RWPE2 (cell line): ENCODE measurements at places on chromosomes 1 and 21.

DNA sequence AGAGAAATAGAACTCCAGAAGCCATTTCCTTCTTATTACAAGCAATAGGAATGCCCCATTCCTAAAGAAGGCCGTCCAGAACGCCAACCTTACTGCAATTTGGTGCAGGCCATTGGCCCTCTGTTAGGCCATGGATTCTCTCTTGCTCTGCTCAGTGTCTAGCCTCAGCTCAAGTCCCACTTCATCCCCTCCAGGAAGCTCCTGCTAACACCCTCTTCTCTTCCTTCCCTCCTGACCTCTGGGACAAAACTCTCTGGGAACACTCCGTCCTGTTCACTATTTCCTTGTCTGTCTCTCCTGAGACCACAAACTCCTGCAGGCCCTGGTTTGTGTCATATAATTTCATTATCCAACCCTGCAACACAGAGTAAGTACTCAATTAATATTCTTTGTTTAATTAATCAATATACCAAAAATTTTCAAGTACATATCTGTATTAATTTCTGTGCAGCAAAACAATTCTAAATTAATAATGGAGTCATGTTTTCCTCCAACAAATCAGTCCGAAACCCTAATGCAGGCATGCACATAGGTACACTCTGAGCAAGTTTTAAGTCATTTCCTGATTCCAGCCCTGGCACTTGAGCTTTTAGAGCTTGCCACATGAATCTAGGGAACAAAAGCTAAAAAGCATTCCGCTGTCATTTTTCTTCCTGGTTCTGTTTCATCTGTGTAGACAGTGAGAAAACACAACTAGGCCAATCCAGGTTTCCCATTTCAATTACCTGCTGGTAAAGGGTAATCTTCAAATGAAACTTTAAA lies 245.3 kb downstream of the SETD4 start:
- DNase-seq, result no peak

DNA sequence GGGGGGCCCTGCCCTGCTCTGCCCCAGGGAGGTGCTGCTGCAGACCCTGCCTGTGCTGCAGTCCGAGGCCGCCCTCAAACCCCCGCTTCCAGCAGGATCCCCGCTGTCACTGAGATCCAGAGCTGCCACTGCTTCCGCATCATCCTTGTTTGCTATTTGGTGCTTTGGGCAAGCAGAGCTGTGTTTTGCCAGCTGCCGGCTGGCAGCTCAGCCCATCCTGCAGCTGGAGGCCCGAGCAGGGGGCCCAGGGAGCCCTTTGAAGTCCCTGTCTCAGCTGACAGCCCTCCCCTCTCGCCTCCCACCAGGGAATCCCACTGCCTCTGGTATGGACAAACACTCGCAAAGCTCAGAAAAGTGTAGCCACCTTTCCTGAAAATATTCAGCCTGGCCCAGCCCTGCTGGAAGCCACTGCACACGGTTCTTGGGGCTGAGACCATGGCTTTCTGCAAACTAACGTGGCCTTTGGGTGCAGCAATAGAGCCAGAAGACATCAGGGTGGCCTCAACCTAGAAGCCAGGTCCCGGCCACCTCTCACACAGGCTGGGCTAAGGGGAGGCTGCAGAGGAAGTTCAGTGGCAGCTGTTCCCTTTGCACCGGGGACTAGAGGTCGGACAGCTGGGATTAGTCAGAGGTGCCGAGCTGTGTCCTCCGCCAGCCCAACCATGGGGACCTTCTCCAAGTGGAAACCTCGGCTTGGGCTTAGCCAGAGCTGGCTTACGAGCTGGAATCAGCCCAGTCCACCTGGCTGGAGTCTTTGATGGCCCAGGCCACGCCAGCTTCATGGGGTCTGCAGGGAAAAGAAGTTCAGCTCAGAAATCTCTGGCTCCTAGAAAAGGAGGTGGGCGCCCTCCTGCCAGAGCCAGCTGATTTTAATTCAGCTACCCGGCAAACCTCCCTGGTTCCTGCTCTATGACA lies 107.1 kb downstream of the SPSB1 start:
- no peak for DNase-seq

- no peak for DNase-seq
Observed at GRCh38 chr1:109493227-109493626, 667 bp upstream of the CYB561D1 start.

GRCh38 chr1:15476927-15477326 lies 1.0 kb downstream of the CELA2B start:
- no peak for DNase-seq

DNA sequence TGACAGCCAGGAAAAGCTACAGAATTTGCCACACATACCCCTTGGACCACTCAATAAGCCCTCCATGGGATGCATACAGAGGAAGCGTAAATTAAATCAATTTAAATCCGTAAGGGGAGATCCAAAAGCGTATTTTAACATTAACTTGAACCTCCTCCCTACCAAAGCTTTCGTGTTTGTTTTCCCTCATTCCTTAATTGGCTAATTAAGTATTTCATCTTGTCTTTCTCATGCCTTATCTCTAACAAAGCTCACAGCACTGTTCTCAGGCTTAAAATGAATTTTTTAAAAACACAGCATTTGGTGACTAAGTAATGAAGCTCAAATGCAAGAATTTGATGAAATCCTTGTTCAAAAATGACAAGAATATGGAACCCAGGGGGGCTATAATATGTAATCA lies 3.1 kb downstream of the PTPN14 start:
- DNase-seq, result no peak

- no peak for DNase-seq
Observed at GRCh38 chr1:91718877-91719276, 167.1 kb downstream of the TGFBR3 start.

GRCh38 chr1:28196330-28196729 lies 19.8 kb upstream of the PTAFR start:
- no peak for DNase-seq

- DNase-seq, result no peak
Observed at GRCh38 chr1:72023063-72023930, 259.0 kb downstream of the NEGR1 start.

- DNase-seq, result no peak
Observed at GRCh38 chr1:151035167-151035566, 1.2 kb upstream of the BNIPL start.

GRCh38 chr1:12618661-12618964 lies 603 bp upstream of the DHRS3 start:
- DNase-seq, result no peak

DNA sequence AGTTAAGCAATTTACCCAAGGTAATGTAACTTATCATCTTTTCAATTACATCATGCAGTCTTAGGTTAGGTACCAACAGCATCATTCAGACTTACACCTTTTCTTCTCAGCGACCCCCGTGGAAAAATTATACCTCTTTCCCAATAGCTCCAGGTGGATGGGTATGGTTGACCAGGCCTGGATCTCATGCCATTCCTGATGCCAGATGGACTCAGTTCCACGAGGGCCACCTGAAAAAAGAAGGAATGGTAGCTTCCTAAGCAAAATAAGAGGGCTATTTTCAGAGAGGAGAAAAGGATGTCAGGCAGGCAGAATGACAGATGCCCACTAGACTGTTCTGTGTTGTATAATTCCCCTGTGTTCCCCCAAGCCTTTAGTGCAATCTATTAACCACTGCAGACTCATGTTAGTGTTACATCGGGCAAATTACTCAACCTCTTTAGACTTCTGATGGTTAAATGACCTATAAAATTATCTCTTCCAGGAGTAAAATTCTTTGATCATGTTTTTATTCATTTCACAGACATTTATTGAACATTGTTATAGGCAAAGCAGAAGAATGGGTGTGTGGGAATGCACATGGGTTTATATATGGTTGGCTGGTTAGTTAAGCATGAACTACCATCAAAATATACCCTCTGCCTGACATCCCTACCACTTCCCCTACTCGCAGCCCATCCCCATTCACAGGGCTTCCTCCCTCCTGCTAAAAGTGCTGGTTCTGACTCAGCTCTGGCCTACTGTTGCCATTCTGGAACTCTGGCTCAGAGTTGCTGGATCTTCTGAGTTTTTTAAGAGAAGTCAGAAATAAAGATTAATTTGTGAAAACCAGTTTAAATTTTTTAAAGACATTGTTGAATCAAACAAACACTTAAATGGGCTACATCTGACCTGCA lies 10.6 kb upstream of the MYSM1 start:
- DNase-seq, result no peak

DNA sequence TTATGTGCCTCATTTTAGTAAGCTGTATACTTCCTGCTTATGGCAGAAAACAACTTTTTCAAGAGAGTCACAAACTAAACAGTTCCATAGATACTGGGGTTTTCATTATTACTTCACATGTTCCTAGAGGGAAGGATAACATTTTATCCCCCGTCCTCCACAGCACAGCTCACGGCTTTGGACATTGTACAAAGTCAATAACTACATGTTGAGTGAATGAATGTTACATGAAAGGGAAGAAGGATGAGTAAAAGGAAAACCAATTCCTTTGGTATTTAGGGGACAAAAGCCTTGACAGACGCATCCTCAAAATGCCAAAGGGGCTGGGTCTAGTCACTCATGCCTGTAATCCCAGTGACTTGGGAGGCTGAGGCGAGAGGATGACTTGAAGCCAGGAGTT lies 14.8 kb downstream of the PI4KB start:
- DNase-seq, result no peak

DNA sequence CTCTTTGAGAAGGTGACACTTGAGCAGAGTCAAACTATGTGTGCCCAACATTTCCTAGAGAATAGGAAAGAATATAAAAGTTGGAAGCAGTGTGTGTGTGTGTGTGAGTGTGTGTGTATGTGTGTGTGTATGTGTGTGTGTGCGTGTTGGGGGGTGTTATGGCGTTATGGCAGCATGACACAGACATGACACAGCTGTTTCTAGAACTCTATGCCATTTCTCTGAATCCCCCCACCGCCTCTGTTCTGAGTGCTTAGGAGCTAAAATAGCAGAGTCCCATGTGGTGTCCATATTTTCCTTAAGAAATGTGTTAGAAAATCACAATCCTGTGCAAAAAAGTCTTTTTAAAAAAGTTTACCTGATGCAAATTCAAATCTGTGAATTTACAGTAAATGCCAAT lies 556.1 kb downstream of the RWDD3 start:
- DNase-seq, result no peak

DNA sequence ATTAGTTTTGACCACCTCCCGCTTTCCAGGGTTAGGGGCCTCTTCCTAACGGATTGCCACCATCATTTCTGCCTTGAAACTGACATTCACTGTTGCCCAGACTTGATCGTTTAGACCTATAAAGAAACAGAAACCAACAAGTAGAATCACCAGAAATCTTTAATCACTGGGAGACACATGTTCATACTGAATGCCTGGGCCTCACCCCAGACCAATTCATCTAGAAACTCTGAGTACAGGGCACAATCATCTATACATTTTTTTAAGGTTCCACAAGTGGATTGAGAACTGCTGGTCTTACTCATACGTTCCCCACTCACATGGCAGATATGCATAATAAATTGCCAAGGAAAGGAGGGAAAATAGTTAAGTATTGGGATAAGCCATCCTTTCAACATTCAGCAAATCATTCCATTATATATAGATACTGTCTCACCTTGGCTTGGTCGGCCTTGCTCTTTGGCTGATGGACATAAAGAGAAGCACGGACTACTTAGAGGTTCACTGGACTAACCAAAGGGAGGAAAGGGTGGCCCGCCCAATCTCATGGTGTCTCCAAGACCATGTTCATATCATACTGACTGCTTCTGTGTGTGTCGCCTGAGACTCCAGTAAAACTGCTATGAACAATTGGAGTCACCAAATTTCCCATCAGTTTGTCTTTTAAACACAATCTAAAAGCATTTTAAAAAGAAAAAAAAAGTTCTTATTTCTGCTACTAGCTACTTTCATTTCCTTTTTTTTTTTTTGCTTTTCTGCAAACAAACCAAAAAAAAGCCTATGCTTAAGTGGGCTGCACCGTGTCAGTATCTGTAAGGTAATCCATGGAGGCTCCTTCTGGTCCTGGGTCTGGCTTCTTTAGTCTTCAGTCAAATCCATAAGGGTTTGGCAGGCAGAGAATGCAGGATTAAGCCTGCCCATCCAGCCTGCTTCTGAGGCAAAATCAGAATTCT lies 9.4 kb upstream of the TARBP1 start:
- DNase-seq, result no peak

DNA sequence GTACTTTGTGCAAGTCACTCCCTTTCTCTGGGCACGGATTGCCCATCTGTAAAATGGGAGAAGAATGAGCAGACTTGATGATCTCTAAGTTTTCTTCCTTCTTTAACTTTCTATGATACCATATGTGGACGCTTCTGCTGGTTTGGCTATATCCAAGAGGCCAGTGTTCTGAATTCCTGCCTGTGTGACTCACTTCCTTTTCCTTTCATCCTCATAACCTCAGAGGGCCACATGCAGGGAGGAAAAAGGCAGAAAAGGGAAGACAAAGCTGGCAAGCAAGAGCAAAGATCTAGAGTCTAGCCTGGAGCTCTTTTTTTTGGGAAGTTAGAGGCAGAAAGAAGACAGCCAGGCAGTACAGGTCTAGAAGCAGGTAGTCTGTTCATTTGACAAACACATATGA lies 151.2 kb downstream of the OMA1 start:
- DNase-seq, result no peak

DNA sequence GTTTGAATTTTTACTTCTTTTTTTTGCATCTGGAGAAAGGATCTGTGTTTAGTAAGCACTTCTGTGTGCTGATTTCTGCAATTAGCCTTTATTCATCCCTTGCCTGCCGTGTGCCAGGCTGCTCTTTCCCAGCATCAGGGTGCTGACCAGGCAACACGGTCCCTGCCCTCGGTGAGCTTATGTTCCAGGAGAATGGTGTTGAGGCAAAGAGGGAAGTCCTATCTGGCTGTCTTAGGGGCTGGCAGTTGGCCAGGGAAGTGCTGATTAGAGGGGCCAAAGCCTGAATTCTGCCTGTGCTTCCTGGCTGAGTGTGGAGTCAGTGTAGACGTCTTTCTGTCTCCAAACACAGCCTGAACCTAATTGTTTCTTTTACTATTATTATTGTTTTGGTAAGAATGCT lies 187.1 kb downstream of the CAMTA1 start:
- no peak for DNase-seq

- DNase-seq, result no peak
Observed at GRCh38 chr1:29186252-29186651, 4.6 kb upstream of the SRSF4 start.

GRCh38 chr1:42797979-42798378 lies 13.2 kb downstream of the TMEM269 start:
- no peak for DNase-seq

DNA sequence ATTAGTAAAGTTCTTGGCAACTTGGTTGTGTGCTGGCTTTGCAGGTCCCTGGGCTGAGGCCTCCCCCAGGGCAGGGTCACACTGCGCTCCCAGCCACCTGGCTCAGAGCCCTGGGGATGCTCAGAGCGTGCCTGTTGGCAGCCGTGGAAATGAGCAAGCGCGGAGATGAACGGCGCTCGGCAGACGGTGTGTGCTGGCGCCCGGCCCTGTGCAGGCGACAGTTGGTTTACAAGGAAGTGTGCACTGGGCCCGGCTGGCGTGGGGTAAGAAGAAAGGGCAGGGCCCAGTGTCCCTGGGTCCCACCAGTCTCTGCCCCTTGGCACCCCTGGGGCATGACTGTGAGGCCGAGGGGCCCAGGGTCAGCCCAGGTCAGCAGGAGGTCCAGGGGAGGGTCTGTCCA lies 25.7 kb upstream of the PEX10 start:
- DNase-seq, result no peak

GRCh38 chr21:22444990-22445389 lies 1446.8 kb downstream of the NCAM2 start:
- no peak for DNase-seq
